GM04504 (cell line): ENCODE measurements at places on chromosomes 2 and 18.

DNA sequence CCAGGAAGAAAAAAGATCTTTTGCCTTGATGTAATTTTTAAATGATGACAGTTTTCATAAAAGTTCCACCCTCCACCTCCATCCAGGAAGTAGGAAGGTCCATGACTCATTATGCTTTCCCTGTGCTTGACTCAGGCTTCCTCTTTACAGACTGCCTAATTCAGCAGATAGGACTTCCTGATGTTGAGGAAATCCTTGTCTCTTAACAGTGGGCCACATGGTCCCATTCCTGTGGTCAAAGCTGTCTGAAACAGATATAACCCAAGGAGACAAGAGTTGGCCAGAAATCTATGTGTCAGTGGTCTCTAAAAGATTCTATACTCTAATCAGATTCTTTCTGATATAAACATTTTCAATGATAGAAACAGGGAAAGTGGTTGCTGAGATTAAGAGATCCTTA is 119.1 kb downstream of the BAZ2B start:
- DNase-seq, result peak; percentile 48

DNA sequence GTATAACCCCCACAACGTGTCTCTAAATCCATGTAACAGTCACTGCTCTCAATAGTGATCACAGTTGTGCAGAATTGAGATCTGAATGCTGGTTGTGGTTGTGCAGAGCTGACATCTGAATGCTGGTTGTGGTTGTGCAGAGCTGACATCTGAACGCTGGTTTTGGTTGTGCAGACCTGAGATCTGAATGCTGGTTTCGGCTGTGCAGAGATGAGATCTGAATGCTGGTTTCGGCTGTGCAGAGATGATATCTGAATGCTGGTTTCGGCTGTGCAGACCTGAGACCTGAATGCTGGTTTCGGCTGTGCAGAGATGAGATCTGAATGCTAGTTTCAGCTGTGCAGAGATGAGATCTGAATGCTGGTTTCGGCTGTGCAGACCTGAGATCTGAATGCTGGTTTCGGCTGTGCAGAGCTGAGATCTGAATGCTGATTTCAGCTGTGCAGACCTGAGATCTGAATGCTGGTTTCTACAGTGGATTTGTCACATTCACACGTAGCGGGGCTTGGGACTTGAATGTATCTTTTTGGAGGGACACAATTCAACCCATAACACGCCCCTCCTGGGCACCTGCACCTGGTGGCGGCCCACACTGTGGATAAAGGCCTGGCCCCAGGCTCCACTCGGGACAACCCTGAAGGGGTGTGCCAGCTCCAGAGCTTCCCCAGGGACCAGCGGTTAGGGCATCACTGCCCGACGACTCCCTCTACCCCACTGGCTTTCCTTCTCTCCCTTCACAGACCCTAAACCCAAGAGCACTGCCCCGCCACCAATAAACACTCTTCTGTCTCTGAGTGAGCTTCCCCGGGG is 51.1 kb upstream of the SLC66A3 start:
- DNase-seq, result no peak

DNA sequence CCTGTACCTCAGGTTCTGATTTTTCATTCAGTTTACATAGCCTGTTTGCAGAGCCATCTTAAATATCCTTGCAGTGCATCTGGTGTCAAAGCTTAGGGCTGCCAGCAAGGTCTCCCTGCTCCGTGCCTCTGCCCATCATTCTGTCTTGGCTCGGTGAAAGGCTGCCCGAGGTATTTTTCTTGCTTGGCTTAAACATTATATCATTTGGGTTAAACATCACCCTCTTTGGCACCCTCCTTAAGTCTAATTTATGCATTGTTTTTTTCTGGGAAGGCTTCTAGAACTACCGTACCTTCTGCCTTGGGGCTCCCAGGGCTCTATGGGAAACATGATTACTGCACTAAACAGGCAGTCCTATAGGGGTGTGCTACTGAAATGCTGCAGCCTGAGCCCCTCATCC is 158.6 kb upstream of the CELF4 start:
- no peak for DNase-seq

DNA sequence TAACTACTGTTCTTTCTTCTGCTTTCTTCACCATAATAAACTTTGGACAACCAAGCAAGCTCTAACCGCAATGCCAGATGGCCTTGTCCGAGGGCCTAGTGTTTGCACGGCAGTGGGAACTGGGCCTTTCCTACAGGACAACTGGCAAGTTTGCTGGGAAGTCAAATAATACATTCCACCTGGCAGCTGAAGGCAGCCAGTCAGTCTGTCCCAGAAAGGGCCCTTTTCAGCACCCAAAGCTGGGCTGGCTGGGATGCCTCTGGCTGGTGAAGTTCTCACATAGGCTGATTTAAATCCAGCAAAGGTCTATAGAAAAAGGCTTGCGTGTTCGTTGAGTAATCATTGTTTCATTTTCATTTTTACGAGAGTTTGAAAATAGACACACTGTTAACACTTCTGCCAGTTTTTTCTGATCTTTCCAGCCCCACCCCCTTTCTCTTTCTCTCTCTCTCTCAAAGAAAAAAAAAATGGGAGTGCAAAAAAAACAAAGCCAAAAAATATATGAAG is 110.0 kb upstream of the EPAS1 start:
- peak; percentile 94 for DNase-seq

DNA sequence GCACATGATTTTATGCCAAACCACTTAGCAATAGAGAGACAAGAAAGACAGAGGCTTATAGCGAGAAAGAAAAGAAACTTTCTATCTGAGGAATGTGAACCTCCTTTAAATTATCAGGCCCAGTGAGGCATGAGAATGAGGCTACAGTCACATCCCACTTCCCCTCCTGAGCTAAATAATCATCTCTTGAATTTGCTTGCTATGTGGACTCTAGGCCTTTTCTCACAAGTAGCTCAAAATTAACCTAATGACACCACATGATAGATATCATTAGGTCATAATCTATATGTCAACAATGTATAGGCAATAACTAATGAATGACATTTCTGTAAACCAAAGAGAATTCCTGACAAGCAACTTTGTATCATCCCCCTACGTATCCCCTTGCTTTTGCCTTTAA is 301.5 kb upstream of the MGAT5 start:
- DNase-seq, result no peak

DNA sequence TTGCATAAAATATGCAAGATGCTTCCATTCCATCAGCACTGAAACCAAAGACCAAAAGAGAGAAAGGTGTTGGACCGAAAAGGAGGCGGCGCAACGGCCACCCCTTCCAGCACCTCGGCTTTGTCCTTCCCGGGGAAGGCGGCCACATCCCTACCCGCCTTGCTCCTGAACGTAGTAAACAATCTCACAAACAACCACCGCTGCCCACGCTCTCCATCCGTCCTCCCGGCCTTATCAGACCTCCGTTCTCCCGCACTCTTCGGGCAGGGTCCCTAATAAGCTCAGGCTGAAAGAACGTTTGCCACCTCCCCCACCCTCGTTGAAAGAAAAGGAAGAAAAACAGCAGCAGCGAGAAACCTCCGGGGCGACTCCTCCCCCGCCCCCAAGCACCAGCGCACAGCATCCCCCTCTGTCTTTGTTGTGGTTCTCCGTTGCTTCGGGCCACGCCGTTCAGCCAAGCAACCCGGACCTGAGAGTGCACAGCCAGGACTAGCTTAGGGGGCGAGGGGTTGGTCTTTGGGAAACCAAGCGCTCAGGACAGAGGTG is 4.4 kb downstream of the EVX2 start:
- DNase-seq, result no peak
